ENCODE measurements at places on chromosomes 4 and X.

DNA sequence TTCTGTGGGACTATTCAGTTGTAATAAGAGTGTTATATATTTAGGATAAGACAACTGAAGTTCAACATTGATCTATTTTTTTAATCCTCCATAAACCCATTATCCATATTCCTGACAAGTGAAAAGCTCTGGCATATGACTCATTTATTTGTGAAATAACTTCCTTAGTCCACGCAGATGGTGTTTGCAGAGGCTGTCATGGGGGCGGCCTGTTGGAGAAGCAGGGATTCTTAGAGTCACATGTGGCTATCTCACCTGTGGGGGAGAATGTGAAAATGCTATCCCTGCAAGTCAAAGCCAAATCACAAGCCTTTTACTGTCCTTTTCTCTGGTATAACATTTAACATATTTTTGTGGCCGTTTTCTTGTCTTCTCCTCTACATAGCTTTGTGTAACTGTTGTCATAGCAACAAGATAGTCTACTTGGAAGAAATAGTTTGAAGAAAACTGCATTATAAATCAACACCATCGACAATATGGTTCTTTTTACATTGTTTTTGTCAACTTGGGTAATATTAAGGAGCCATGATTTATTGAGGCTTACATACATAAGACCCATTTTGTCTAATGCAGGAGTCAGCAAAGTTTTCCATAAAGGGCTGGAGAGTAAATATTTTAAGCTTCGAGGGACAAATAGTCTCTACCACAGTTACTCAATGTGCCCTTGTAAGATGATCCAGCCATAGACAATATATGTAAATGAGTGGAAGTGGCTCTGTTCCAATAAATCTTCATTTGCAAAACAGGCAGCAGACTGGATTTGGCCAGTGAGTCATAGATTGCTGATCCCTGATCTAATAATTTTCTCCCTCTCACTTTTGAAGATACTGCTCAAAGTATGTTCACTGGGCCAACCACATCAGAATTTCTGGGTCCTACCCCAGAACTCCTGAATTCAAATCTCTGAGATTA is 395.0 kb downstream of the DTHD1 start:
- DNase-seq: no peak

GRCh38 chr4:128288689-128289106 is 1.1 kb upstream of the PGRMC2 start:
- no peak for DNase-seq

- no peak for DNase-seq
These were observed 88.5 kb downstream of the FAM193A start for GRCh38 chr4:2624782-2625530.

GRCh38 chrX:49155243-49155899 is 7.2 kb upstream of the MAGIX start:
- peak; percentile 64 for DNase-seq

GRCh38 chr4:55948726-55949481 is at the start of gene CEP135:
CEP135 (plus strand) TSS chr4:55948945; CDS start chr4:55952131, 3,186 bp downstream.
- DNase-seq: peak; percentile 98

GRCh38 chrX:25288676-25289075 is 272.9 kb upstream of the ARX start:
- no peak for DNase-seq

DNA sequence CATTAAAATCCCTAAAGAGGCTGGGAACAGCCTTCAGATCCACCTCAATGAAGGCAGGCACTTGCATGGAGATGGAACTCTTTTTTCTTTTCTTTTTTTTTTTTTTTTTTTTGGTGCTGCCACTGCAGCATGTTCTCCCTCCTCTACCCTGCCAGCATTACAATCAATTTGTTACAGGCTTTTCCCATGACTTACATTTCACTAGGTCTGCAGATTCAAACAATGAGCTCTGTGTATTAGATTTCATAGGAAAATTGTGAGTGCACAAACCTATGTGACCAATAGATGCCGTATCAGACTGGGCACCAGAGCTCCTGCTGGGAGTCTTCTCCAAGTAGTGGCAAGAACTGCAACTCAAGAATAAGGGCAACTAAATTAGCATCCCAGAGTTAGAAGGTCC is 63.8 kb upstream of the GABRQ start:
- DNase-seq: no peak

- no peak for DNase-seq
These were observed 1.4 kb upstream of the PACRGL start for GRCh38 chr4:20698820-20699219.

DNA sequence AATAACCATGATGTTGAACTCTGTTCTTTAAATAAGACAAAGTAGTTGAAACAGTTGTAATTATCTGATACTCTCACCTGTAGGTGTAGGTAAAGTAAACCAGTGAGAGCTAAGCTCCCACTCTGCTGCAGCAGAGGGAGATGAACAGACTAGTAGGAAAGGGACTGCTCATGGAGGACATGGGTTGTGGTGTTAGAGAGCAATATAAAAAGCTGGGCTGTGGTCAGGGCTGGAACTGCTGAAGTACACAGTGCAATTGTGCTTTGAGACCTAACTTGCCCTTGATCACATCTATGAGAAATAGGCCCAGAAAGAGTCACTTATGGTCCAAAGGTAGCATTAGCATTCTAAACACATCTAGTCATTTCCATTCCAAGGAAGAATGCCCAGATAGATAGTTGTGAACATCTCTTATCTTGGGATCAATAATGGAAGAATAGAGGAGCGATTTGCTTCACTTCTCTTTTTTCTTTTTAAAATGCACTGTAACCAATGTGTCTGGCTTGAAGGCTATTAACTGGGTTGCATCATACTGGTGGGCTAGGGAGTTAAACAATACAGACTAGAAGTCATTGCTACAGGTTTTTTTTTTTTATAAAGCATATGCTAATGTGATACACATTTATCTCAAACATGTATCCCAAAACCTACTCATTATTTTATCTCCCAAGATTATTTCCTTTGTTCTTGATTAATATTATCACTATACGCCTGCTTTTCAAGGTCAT is 251.3 kb upstream of the CENPE start:
- no peak for DNase-seq

DNA sequence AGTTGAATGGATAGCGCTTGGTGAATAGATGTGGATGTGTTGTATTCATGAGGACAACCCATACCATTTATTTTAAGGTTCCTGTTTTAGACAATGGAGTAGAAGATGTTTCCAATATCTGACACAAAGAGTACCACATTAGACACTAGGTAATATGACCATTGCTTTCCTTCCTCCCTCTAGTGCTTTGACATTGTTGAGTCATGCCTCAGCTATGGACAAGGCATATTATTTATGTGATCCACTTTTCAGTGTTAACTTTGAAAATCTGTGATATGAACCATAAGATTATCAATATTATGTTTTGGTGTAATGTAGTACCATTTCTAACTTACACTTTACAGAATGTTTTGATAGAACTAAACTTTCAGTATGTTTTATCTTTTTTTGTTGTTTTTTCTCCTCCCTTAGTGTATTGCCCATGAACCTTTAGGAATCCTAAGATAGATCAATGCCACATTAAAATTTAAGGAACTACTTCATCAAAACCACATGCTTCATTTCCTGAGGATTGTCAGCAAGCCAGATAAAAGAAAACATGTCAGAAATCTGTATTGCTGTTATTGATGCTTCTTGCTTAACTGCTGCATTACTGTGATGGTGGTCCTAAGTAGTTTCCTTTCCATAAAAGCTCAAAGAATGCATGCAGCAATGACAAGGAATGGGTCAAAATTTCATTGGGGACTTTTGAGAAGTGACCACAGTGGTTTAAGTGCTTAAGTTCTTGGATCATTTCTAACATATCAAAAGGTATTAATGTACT is 105.0 kb downstream of the PCDH7 start:
- no peak for DNase-seq

GRCh38 chr4:31748382-31748781 is 1028.2 kb downstream of the PCDH7 start:
- no peak for DNase-seq

All from retina (tissue), 1 donor.